Fibroblast of skin of left biceps (primary cell): ENCODE measurements at places on chromosomes 13 and 19.

- DNase-seq: no peak
Observed at GRCh38 chr19:13339869-13340268, 166.4 kb downstream of the CACNA1A start.

GRCh38 chr19:50962245-50962644 lies 7.1 kb downstream of the KLK6 start:
- no peak for DNase-seq

DNA sequence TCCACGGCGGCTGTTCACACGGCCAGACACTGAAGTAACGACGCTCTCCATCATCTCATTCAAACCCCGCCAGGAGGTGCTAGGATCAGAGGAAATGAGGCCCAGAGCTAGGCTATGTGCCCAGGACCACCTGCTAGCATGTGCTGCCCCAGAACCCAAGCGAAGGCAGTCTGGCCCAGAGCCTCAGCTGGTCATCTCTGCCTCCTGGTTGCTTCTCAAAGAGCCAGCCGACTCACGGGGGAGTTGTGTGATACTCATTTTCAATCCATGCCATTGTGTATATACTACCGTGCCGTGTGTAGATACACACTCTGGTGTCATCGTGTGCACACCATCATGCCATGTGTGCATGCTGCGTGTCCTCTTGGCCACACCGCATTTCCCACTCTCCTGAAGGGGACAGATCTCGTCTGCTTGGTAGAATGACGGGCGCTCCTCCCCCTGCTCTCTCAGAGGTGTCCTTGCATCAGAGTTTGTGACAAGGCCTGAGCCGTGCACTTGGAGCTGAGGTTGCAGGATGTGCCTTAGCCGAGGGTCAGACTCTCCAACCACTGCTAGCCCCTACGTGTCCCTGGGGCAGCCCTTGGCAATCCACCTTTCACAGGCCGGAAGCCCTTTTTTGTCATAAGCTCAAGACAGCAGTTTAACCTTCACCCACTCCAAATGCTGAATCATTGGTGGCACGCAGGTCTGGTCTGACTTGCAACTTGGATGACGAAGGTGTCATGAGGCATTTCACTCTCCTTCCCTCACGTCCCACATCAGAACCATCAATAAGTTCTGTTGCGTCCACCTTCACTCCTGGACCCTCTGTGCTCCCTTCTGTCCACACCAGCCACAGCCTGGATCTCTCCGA lies 130.4 kb downstream of the CRYL1 start:
- no peak for DNase-seq

DNA sequence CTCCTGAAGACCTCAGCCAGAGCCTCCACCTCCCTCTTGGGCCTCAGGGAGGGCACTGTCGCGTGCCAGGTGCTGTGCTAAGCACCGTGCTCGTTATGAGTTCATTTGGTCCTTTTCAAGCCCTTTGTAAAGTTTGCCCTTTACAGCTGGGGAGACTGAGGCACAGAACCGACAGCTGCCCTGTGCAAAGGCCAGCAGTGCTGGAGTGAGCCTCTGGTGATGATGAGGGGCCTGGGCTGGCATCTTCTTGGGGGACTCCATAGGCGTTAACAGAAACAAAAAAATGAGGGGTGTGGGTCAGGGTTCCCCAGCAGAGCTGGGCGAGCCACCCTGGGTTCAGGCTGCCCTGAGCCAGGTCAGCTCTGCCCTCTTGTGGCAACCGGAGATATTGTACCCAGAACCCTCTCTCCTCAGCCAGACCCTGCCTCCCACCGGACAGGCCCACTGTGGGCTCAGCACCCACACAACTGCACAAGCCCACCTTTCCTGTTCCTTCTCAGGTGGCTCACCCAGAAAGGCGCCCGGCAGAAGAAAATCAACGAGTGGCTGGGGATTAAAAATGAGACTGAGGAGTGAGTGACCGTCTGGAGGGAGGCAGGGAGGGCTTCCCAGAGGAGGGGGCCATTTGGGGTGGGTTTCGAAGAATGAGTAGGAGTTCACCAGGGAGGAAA lies 5.5 kb upstream of the IFI30 start:
- no peak for DNase-seq

- DNase-seq: no peak
Observed at GRCh38 chr19:46452186-46452585, 19.2 kb downstream of the PNMA8A start.
